Hematopoietic multipotent progenitor cell treated with erythropoietin and hydrocortisone succinate and interleukin-3 and kit ligand, for 6 days (in vitro differentiated cells): ENCODE measurements at places on chromosomes 12 and 14.
A peak's percentile ranks its signal among the peaks of the same experiment; 100 is the strongest.

GRCh38 chr12:7905071-7905470, 30.9 kb downstream of the SLC2A3 start:
- DNase-seq, result peak; percentile 84

GRCh38 chr14:52307905-52308304, 6.2 kb upstream of the PTGER2 start:
- DNase-seq, result no peak

DNA sequence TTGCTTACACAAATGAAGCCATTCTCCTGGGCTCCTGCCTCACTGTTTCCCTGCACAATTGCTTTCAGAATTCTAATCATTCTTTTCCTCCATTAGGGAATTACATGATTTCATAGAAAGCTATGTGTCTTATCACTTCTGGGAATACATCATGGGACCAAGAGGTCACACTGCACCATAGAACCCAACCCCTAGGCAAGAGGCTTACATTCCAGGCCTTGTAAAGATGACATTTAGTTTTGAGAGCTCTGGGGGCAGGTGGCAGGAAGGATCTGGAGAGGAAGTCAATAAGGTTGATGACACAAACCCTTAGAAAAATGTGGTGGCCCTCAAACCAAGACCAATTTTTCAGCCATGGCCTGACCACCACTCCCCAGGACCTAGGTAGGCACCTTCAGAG, 57.1 kb downstream of the NUAK1 start:
- no peak for DNase-seq

GRCh38 chr12:82937151-82937550, 250.4 kb downstream of the TMTC2 start:
- no peak for DNase-seq

DNA sequence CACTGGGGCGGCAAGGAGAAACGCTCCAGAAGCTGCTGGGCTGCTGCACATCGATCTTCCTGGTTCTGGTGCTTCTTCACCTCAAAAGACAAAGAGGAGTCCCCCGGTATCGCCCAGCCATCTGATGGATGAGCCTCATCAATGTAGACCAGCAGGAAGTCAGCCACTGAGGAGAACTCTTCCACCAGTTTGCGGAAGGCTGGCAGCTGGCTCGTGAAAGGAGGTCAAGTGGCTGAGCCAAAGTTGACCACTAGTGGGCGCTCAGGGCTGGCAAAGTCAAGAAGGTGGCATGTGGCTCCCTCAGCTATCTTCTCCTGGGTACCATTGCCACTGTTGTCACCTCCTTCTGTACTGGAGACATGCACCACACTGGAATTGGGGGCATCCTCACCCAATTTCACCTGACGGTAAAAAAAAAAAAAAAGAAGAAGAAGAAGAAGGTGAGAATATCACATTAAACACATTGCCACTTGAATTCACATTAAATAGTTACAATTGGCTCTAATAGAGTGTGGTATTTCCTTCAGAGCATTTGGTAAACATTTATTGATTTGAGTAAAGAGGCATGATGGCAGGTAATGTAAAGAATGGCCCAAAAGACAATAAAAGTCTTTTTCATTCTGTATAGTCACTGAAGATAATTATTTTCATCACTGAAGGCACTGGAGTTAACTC, 8.3 kb downstream of the DIO2 start:
- DNase-seq, result peak; percentile 36

DNA sequence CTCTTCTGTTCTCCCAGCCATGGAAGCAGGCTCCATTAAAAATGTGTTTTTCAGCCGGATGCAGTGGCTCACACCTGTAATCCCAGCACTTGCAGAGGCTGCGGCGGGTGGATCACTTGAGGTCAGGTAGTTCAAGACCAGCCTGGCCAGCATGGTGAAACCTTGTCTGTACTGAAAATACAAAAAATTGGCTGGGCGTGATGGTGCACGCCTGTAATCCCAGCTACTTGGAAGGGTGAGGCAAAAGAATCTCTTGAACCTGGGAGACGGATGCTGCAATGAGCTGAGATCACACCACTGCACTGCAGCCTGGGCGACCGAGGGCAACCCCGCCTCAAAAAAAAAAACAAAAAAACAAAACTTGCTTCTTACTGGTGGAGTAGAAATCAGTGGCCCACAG, 39.8 kb downstream of the FNTB start:
- no peak for DNase-seq

DNA sequence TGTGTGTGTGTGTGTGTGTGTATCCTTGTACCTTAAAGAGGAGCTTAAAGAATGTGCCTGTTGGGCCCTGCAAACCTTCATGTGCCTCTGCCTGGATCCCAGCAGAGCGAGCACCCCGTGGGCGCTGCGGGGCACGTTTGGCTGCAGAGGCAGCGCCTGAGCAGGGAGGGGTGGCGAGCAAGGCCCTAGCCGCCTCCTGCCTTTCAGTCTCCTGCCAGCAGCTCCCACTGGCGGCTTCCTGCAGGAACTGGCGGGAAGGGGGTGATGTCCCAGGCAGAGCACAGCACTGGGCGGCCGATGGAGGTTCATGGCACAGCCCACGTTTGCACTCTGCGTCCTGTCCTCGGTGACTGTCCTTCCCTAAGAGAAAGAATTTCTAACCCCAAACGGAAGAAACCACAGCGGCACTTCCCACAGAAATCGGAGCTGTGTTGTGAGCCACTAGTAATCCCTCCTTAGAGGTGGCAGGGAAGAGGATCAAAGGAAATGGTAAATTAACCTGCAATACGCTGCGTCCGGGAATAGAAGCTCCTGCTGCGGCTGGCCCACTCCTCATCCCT, 19.8 kb downstream of the ZBTB42 start:
- peak; percentile 1 for DNase-seq

GRCh38 chr14:101133068-101133467, 229.5 kb upstream of the RTL1 start:
- DNase-seq, result no peak

DNA sequence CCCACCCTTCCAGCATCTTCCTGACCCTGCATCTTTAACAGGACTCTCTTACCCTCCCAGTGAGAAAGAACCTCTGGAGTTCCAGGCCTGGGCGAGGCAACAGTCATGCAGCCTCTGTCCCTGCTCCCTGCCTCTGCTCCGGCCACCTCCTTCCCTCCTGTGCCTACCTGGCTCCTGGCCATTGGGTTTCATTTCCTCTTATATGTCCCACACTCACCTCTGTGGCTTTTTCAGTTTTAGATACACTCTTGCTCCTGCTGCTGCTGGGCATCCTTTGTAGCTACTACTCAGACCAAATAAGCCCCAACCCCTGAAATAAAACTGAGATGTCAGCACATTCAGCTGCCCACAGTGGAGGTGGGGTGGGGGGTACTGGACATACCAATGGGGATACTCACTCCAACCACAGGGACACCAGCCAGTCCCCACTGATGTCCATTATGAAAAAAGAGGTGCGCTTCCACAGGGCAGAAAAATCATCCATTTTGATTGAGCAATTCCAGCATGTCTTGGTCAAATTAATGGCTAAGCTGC, 99.1 kb upstream of the NRXN3 start:
- DNase-seq, result no peak

GRCh38 chr12:106425061-106425702, 67.6 kb downstream of the POLR3B start:
- DNase-seq, result no peak

- DNase-seq, result no peak
Observed at GRCh38 chr12:92582475-92582874, 120.3 kb upstream of the PLEKHG7 start.

DNA sequence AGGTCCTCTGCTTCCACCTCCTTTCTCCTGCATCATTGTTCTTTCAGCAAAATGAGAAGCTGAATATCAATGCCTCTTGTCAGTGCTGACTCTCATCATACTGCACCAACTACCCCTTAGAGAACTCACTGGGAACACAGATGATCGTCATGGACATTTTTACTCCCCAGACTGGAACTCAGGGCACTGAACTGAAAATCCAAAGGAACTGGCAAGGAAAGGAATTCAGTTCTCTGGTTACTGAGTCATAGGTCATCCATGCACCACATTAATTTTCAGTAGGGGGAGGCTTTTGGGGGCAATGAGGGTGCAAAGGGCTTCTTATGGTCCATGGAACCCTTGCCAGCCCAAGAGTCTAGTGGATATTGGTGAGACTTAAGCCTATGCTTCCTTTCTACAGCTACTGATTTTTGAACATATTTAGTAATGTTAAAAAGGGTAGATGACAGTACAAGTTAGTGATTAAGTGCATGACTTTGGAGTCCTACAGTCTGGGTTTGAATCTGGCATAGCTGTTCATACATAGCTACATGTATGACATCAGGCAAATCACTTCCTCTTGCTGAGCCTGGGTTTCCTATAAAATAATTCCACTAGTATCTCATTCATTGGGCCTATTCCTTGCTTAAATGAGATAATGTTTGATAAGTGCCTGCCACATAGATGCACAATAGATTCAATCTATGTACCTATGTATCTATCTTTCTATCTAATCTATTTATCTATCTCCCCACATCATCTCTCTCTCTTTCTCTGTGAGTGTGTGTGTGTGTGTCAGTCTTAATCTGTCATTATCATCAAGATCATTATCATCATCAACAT, 29.2 kb downstream of the BBS10 start:
- no peak for DNase-seq

GRCh38 chr12:27383429-27384260, 51.0 kb downstream of the BMAL2 start:
- DNase-seq, result peak; percentile 85

- no peak for DNase-seq
Observed at GRCh38 chr12:100963381-100963780, 168.8 kb downstream of the ANO4 start.

- DNase-seq, result no peak
Observed at GRCh38 chr12:26271889-26272492, 76.6 kb downstream of the SSPN start.

- no peak for DNase-seq
Observed at GRCh38 chr12:6211421-6211869, 11.2 kb downstream of the CD9 start.

GRCh38 chr14:83632375-83632774, 1897.6 kb upstream of the FLRT2 start:
- DNase-seq, result peak; percentile 4

GRCh38 chr12:86226481-86226880, 29.7 kb downstream of the MGAT4C start:
- no peak for DNase-seq

GRCh38 chr12:87405918-87406317, 623.3 kb downstream of the C12orf50 start:
- DNase-seq, result no peak

DNA sequence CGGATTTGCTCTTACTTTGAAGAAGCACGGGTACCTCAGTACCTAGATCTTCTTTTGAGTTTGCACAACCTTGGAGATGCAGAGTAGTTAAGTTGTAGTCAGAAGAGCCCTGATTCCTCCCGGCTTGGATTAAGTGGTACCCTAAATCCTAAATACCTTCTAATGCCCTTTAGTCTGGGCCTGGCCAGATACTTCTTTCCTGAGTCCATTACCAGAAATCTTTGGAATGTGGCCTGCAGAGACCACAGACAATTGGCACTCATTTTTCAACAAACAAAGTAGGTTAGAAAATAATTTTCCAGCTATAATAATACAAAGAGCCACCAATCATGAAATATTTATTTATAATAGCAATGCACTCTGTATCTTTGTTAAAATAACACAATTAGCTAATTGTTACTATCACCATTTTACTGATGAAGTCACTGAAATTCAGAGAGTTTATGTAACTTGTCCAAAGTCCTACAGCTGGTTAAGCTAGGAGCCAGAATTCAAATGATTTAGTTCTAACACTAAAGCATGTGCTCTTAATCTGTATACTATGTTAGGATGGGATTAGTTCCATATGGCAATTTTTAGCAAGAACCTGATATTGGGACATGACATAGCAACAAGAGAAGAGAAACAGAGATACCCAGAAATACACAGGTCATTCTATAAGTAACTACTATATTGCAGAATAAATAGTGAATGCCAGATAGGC, 132.1 kb upstream of the PDZRN4 start:
- no peak for DNase-seq

GRCh38 chr12:113072136-113072535, 15.6 kb downstream of the DTX1 start:
- no peak for DNase-seq

DNA sequence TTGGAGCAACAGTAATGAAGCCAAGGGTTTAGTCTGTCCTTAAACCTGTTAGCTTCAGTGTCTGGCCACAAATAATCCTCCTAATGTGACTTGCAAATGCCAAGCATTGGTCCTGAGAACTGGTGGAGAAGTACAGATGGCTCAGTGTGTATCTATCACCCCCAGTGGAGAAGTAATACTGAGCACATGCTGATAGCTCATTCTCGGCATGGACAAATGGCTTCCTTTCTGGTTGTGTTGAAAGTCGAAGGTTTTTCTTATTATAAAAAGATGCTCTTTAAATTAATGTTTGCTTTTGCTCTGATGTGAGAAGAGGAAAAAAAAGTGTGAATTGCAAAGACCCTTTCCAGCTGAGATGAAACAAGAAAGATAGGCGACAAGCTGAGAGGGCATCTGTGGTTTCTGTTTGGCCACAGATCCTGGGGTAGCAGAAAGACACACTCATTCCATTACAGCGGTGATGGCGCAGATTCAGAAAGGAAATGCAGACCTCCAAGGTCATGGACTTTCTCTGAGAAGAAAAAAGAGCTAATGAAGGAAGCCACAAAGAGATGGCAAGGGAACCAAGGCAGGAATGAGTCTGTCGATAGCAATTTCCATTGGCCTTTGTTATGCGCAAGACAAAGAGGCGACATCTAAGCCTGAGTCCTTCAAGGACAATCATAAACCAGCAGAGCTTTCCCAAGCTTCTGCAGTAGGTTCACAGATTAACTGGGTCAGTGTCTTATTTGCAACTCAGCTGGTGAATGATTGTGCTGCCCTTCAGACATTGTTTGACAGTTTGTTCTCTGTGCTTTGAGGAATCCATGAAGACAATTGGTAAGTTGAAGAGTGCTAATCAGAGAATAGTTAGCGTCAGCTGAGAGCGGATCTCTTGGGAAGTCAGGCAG, 155.5 kb upstream of the RGS6 start:
- DNase-seq, result peak; percentile 16

- DNase-seq, result no peak
Observed at GRCh38 chr14:89866458-89866857, 88.1 kb downstream of the EFCAB11 start.

DNA sequence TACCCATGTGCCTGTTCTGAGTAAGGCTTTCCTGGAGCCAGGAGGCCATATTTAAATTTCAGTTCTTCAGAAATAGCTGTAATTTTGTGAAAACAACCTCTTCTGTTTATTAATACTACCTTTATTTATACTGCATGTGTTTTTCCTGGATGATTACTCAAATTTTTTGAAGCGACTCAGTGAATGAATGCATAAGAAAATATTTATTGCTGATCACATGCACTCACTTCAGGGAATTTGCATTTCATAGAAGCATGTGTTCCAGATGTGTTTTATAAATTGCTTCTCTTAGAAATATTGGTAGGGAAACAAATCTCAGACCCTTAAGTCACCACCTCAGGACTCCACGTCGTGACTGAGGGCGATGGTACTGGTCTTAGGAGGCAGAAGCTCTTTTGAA, 21.8 kb upstream of the DCN start:
- no peak for DNase-seq

GRCh38 chr12:58564721-58565120, 355.6 kb downstream of the LRIG3 start:
- no peak for DNase-seq

GRCh38 chr14:103084021-103084919, at the start of gene LBHD2:
Gene LBHD2 (plus strand): TSS chr14:103084210. CDS start chr14:103086013, 1,803 bp downstream.
- DNase-seq, result no peak
